Activated CD8-positive, alpha-beta memory T cell treated with anti-CD3 and anti-CD28 coated beads for 1 hour (primary cell): ENCODE measurements at places on chromosomes 13 and 19.
A peak's percentile ranks its signal among the peaks of the same experiment; 100 is the strongest.

DNA sequence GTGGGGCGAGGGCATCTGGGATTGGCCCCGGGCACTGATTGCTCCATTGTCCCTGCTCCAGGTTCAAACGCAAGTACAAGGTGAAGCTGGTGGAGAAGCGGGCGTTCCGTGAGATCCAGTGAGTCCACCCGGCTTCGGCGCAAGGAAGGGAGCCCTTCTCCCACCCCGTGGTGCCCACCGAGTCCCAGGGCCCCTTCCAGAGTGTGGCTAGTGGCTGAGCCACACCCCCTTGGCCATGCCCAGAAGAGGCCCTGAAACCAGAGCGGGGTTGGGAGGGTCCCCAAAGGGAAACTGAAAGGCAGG is 11.2 kb downstream of the NOP53 start:
- no peak for DNase-seq

DNA sequence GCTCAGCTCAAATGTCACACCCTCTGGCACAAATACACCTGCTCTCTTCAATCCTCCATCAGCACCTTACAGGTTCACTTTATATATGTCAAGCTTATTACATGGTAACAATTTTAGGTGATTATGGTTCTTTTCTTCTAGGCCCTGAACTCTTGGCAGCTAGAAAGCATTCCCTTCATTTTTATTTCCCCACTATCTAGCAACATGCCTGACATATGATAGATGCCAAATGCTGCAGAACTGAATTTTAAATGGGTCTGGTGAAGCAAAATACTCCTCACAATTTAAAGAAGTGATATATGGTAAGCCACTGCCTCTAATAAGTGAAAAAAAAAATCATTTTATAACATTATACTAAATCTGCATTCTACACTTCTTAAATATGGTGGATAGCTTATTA is 95.2 kb downstream of the USP12 start:
- DNase-seq: no peak

DNA sequence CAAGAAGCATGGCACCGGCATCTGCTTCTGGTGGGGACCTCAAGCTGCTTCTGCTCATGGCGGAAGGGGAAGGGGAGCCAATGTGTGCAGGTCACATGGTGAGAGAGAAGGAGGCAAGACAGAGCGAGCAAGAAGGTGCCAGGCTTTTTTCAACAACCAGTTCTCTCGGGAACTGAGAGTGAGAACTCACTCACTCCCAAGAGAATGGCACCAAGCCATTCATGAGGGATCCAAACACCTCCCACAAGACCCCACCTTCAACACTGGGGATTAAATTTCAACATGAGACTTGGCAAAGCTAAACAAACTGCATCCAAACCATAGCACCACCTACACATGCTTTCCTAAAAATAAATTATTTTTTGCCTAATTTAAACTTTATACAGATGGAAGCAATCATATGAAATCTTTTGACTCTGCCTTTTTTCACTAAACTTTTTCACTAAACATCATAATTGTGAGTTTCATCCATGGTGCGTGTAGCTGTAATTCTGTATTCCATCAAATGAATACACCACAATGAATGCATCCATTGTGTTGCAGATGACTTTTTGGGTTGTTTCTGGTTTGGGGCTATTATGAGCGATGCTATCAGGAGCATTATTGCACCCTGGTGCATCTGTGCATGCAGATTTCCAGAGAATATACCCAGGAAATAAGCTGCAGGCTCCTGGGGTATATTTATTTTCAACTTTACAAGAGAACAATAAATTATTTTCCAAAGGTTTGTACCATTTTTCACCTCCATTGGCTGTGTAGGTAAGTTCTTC is 14.6 kb upstream of the IPO5 start:
- no peak for DNase-seq

DNA sequence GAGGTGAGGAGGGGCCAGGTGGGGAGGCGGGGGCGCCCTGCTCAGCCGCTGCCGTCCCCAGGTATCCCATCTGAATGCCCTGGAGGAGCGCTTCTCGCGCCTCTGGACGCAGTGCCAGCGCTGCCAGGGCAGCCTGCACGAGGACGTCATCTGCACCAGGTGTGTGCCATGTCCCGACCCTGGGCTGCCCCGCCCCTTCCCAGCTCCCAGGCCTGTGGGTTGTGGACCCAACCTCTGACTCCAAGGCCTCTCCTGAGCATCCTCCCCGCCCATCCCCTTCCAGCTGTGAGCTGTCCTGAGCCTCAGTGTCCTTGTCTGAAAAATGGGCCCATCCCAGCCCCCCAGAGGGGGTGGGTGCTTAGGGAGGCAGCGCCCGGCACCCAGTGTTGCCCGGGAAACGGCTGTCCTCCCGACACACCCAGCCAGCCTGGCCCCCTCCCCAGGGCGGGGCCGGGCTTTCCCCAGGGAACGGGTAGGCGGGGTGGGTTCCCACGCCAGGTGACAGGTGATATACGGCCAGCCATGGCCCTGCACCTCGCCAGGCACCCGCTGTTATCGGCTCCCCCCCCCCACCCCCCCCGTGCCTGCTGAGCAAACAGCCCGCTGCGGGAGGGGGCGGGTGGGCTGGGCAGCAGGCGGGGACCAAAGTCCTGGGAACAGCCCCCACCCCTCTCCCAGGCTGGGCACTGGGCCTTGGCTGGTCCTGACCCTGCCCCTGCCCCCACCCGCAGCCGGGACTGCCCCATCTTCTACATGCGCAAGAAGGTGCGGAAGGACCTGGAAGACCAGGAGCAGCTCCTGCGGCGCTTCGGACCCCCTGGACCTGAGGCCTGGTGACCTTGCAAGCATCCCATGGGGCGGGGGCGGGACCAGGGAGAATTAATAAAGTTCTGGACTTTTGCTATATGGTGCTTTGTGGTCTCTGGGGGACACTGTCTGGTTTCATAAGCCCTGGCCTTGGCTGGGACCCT is 1.3 kb upstream of the SPIB start:
- DNase-seq: no peak

DNA sequence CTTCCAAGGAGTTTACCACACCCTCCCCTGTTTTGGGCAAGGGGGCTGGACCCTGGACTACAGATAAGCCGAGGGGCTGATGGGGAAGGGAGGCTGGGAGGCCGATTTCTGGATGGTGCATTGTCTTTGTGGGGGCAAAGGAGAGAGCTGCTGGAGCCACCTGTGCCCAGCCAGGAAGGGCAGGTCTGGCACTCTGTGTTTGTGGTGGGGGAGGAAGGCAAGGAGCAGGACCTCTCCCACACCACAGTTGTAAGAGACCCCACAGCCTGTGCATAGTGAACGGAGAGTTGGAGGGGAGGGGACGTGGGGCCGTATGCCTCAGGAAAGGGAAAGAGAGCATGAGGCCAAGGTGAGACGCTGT is 16.0 kb upstream of the PRR19 start:
- DNase-seq: no peak

- DNase-seq: no peak
Measured at GRCh38 chr13:49308921-49309408, 61.2 kb downstream of the CDADC1 start.

DNA sequence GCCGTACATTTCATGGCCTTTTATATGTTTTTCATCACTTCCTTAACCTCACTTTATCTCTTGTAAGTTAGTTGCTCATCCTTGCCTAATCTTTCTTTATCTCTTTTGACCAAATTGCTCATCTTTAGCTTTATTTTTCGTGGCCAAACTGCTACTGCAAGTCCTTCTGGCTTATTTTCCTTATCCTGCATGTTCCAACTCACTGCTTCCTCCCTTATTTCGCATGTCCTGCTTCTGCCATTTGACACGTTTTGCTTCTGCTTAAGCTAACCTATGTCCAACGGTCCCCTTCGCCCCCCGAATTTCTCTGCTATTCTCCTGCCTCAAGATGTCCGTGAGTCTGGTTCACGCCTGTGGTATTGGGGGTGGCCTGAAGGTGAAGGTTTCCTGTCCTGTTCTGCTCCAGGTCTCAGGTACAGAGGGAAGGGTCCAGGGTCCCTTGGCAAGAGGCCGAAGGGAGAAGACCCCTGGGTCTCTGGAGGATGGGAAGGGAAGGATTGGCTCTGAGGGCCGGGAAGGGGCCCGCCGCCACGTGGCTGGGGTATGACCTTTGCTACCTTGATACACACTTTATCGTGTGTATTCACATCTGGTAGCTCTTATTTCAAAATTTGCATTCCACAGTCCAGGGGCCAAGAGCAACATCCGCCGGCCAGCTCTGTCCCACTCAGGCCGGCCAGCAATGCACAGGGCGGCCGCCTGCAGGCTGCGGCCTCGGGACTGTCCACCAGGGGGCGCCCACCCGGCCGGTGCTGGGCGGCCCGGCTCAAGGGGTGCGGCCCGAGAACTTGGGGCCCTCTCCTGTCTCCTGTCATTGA is 2.9 kb upstream of the C19orf85 start:
- no peak for DNase-seq

DNA sequence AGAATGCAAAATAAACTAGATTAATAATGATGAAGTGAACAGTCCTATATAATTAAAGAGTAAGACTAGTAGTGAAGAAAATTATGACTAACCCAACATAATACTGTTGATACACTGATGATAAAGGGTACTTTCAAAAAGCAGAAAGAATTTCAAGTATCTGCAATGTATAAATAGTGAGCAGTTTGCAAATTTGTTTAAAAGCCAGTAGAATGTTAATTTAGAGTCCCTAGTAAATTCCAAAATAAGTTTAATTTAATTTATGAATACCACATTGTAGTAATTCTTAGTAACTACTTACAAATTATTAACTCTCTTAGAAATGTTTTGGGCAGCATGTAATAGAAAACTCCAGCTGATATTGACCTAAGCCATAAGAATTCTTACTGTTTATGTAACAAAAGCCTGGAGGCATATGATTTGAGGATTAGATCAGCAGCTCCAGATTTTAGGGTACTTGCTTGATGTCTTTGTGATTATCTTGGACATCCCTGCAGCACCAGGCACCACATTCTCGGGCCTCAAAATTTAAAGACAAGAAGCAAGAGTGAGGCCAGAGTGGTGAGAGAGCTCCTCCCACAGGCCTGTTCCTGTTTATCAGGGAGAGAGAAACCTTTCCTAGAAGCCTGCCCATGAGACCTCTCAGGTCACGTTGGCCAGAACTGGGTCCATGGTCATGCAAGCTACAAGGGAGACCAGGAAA is 67.6 kb upstream of the TDRD3 start:
- DNase-seq: no peak

- no peak for DNase-seq
Measured at GRCh38 chr19:16366433-16367260, 42.0 kb downstream of the KLF2 start.

DNA sequence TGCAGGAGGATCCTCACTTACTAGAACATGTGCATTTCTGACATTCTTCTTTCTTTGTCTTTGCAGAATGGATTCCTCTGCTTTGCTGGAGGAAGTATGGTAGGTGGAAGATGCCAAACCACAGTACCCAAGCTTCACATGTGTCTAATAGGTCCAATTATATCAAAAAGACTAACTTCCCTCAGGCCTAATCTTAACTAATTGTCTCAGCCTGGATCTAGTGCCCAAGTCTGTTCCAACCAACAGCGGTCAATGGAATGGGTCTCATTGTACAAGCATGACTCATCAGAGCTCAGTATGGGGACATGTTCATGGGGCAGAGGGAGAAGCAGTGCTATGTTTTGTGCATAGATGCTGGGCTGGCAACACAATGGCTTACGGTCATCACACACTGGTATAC is 81.6 kb upstream of the CSNK1A1L start:
- no peak for DNase-seq

GRCh38 chr13:84339456-84339855 is 457.2 kb upstream of the SLITRK1 start:
- no peak for DNase-seq

DNA sequence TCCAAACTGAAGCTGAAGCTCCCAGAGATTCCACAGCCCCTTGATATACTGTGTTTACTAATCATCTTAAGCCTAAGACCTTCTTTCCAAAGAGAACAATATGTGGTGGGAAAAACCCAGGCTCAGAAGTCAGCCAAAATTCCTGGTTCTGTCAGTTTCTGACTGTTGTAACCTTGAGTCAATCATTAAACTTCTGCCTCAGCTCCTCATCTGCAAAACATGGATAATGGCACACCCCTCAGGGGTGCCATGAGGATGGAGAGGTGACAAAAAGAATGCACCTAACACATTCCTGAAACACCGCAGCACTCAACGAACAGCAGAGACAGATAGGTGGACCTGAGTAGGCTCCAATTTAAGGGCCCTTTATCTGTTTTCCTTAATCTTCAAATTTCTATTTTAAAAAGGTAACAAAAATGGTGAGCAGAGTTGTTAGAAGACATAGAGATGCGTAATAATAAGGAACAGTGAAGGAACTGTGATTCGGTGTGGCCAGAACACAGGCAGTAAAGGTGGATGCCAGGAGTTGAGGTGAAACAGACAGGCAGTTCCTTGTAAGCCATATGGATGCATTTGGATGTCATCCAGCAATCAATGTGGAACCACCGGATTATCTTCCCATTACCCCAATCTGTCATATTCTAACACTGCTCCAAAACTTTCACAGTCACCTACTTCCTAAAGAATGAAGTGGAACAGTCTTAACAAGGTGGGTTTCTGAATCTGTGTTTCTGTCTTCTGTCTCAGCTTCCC is 56.6 kb upstream of the DOCK9 start:
- no peak for DNase-seq

- no peak for DNase-seq
Measured at GRCh38 chr19:20279516-20279915, 112.5 kb downstream of the ZNF486 start.

- DNase-seq: no peak
Measured at GRCh38 chr19:2048959-2049740, 1.9 kb downstream of the MKNK2 start.

DNA sequence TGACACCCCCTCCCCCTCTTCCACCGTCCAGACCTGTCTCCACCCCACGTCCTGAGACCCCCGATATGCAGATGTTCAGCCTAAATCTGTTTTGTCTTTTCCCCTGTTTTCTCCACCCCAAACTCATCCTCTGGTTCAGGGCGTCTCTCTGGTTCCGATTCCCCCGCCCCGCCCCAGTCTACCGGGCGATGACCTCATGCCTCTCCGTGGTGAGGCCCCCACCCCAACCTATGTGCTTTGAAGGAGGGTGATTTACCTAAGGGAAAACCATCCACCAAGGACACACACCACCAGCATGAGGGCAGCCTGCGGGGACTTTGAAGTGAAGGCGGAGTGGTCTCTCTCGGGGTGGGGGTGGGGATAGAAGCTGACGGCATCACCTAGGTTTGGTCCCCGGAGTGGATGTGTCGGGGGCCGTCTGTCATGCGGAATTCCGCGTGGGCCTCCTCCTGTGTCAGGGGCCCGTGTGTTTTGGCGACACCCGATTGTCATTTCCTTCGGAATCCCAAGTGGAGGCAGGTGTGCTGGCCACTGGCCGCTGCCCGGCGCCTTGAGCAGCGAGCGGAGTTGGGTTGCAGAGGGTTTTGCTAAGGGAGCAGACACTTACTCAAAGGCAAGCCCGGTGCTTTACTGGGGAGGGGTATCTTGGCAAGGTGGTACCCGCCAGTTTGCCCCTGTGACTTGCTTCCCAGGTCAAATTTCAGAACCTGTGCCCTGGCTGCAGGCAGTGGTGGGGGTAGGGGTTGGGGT is 1.4 kb downstream of the FZR1 start:
- DNase-seq: peak; percentile 18
